Caco-2 (cell line): ENCODE measurements at places on chromosomes 5 and 9.

DNA sequence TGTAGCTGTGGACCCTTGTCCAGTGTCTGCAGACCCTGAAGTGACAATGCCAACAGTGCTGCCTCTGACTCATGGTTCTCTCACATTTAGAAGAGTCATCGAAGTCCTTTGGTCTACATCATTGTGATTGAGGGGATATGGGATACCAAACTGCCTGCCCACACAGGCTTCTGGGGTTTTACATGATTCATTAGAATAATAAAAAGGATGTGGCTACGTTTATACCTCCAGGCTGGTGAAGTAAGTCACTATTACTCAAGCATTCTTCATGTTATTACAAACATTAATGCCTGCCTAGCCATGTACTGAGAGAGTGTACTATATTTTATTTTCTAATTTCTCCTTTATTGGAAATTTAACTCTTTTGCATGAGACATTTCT is 365.7 kb downstream of the SPATA31D1 start:
- DNase-seq: no peak

DNA sequence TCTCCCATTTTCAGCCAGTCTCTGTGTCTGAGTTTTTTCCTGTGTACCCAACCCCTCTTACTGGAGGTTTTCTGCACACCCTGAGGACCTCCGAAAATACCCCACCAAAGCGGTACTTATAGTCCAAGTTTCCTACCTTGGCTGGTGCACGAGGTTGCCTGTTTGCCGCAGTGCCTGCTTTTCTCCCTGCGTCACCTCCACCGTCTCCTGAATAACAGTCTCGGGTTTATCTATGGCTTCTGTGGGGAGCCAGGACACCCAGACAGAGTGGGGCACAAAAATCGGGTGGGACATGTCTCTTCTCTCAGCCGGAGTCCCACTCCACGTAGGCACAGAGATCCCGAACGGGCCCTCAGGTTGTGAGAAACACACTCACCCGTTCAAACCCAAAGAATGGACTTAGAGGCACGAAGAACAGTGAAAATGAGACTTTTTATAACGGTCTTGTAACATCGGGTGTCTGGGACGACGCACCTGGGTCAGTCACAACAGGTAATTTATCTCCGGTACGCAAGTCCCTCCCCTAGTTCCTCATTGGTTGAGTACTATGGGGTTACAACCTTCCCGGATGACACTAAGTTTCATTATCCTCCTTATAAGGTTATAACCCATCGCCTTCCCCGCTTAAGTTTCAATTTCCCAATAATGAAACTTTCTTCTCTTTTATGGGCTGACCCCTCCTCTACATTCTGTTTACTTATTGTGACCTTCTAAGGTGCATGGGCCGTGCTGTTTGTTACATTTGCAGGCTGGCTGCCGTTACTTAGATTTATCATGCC is 970.2 kb upstream of the COX7C start:
- no peak for DNase-seq

DNA sequence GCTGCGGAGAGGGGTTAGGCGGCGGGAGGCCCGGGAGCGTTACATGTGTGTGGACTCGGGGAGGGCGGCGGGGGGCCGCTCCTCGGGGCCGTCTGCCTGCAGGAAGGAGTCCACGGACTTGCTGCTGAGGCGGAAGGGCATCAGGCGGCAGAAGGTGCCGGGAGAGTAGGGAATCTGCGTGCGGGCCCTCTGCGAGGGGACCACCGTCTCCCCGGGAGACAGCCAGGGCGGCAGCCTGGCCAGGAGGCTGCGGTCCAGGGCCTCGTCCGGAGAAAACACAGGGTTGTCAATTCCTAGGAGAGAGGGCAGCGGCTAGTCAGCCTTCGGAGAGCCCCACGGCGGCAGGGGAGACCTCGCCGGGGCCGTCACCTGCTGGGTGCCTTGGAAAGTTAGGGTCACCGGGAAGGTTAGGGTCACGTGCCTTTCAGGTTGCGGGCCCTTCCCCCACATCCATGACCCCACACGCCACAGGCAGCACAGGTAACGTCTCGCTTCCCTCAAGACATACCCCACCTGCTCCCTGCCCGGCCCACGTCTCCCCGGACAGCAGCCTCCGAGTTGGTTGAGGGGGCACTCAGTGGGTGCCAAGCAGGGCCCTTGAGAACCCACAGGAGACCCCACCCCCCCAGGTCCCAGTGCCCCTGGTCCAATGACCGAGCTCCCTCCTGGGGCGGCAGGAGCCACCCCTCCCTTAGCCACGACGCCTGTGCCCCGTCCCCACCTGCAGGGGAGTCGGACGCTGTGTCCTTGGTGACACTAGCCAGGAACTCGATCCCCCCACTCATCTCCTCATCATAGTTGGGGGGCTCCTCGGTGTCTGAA is 32.1 kb downstream of the EXOC3 start:
- no peak for DNase-seq

GRCh38 chr9:106883030-106883429 is 20.1 kb downstream of the ZNF462 start:
- DNase-seq: no peak

GRCh38 chr9:78808048-78808447 is 511.1 kb downstream of the PSAT1 start:
- no peak for DNase-seq

GRCh38 chr5:143085319-143085917 is 315.2 kb downstream of the ARHGAP26 start:
- no peak for DNase-seq

DNA sequence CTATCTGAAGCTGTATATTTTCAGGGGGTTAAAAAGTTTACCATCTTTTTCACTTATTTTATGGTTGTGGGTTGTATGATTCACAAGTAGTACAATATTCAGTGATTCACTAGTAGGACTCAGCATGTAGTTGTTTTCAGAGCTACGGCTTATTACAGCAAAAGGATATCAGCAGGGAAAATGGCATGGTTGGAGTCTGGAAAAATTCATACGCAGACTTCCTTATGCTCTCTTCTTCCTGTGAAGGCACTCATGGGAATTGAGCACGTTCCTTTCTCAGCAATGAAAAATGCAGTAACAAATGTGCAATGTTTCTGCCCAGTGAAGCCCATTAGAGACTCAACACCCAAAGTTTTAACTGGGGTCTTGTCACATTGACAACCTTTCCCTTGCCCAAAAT is 250.5 kb downstream of the KCNN2 start:
- DNase-seq: no peak

DNA sequence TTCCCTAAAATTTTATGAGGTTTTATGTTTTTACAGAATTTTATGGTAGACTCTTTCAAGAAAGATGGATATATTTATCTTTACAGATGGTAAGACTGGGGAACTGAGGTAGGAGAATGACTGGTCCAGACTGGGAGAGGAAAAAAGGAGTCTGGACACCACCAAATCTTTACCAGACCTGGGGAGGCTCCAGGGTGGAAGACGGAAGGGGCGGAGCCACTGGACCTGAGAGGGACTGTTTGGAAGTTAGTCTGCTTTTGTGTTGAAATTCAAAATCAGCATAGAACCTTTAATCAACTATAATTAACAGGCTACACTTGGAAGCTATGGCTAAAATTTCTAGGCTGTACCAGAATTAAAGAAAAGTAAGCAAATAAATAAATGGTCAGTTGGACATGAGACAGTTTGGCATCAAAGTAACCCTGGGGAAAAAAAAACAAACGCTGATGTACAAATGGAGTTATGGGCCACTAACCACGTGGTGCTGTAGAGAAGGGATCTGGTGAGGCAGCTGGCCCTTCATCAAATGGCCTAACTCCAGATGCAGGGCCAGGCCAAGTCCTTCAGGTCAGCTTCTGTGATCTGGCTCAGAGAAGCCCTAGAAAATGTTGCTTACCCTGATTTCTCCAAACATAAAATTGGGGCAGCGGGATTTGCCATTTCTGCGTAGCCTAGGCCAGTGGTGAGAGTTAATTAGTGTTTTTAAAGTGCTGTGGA is 155.1 kb downstream of the ARSB start:
- DNase-seq: no peak
